NCI-H524 treated with DMSO at 0.1 percent for 48 hours (cell line): ENCODE measurements at places on chromosomes 2 and 18.

- DNase-seq: no peak
Measured at GRCh38 chr2:99430614-99431291, 59.1 kb downstream of the REV1 start.

DNA sequence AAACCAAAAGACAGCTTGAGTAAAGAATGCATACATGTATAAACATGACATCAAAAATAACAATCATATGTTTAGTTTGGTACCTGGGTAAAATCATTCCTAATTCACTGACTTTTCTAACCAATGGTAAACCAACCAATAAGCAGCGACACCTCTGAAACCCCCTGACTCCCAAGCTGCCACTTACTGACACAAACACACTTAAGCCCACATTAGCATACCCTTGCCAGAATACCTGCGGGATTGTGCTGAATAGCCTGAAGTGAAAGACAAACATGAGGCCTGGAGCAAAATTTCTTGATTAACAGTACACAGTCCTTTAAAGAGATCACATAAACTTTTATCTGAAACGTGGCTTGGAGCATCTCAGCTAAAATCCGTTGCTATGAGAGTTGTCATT, 902.9 kb downstream of the TMEM182 start:
- DNase-seq: no peak

DNA sequence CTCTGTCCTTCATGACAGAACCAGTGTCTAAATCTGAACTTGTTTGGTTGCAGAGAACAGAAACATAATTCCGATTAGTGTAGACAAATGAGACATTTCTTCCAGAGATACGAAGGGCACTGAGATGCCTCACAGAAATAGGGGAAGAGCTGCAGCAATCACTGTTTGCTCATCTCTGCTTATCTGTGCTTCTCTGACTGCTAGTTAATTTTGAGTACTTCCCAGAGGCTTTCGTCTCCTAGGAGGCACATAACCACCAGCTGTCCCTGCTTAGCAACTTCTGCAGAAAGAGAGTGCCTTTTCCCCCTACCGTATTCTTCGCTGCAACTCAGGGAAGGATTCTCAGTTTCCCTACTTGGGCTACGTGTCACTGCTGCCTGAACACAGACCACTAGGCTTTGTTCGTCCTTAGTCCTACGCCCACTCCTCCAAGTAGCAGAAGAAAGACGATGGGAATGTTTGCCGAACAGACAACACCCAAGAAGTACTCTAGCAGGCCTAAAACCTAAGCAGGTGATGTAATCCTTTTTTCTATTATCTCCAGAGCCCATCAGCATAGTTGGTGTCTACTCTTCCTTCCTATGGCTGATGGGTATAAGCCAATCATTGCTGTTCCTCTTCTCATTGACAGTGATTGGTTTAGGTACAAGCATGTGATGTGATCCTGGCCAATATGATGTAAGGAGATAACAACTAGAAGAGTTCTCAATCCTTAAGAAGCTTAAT, 63.6 kb downstream of the TNP1 start:
- DNase-seq: no peak

DNA sequence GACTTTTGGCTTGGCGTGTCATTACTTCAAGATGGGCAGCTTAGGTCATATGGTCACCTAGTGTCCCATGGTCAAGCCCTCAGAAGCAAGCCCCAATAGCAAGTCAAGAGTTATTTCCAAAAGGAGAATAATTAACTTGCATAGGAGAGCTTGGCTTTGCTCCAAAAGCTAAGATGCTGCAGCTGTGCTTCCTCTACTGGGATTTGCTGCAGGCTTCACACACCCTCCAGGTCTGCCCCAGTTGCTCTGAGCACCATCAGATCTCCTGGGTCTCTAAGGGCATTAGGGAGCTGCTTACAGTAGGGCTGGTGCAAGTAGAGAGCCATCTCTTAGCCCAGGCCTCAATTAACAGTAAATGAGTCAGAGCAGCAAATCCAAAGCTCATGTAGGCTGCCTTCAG, 46.6 kb downstream of the THUMPD2 start:
- DNase-seq: peak; percentile 26

GRCh38 chr18:75376004-75376403, 51.5 kb downstream of the SMIM21 start:
- DNase-seq: no peak

DNA sequence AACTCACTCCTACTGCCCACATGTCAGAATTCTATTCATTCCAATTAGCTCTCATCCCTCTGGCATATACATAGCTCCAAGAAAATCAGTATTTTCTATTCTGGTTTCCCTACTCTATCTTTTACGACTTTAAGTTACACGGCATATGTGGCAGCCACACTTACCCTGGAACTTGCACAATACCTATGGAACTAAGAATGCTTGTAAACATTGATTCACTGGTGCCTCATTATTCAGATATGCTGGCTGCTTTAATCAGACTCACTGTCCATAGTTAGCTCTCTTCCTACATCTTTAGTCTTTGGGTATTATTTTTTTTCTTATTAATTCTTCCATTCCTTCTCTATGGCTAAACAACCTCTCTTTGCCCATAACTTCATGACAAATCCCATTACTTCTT, 1519.9 kb upstream of the ACVR2A start:
- no peak for DNase-seq

DNA sequence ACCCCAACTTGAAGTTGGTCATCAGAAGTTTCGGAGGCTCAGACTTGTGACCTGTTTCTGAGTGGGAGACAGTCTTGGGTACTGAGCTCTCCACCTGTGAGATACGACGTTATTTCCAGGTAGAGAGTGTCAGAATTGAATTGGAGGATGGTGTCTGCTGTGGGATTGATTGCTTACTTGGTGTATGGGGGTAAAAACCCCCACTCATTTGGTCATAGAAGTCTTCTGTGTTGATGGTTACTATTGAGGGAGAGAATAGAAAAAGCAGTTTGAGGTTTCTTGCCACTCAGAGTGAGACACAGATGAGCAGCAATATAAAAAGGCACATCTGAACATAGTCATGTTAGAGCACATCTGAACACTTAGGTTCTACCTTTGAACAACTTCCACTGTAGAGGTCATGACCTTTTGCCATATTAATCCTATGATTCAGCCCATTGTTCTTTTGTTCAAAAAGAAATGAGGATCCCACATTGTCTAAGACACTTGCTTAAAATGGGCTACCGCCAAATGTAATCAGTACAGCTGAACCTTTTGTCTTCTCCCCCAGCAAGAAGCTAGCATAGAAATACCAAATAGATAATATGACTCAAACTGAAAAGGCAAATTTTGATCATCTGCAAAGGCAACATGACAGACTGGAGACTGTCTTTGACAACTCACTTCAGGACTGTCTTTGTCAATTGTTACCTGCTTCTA, 73.3 kb downstream of the NAB1 start:
- DNase-seq: no peak

DNA sequence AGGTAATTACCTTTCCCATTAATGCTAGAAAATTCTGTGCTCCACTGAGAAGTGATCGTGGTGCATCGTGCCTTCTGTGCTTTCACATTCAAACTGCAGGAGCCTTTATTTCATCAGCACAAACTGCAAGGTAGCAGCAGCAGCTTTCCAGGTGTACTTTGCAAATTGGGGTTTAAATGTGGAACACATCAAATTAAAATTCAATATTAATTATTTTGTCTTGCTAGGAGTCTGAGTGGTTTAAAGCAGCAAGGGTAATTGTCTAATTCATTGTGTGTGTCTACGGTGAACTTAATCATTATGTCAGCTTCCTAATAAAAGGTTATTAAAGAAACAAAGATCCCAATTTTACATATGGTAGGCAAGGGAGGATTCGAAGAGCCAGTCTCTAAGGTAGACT, 180.8 kb upstream of the ATP5MC3 start:
- no peak for DNase-seq

GRCh38 chr2:233060980-233061590, 943 bp downstream of the INPP5D start:
- no peak for DNase-seq

DNA sequence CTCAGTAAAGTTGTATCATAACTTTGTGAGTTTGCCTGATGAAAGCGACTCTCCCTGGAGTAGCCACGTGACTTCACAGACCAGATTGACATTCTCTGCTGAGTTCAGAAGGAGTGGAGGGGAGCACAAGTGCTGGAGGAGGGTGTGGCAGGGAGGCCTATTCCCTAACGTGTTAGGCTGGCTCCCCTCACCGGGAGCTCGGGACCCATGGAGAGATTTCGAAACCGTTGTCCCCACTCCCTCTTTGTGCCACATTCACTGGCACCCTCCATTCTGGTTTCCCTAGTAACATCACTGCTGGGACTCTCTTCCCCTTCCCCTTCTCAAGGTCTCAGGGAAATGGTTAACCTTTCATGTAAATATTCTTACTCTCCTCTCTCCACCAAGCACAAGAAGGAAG, 279.9 kb downstream of the ALPK2 start:
- no peak for DNase-seq

DNA sequence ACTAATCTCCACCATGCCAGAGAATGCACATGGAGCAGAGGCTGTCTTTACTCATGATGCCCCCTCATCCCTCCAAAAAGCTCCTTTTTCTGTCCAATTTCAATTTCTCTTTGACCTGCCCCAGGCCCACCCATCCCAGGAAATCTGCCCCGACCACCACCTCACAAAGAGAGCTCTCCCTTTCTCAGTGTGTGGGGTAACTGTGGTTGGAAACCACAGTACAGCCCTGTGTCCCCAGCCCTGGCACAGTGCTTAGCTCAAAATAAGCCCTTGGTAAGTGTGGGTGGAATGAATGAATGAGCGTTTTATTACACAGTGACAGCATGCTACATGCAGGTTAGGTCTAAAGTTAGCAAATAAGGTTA, 43.7 kb upstream of the CAB39 start:
- no peak for DNase-seq

- DNase-seq: no peak
Measured at GRCh38 chr2:179165356-179166000, 99.2 kb downstream of the SESTD1 start.

DNA sequence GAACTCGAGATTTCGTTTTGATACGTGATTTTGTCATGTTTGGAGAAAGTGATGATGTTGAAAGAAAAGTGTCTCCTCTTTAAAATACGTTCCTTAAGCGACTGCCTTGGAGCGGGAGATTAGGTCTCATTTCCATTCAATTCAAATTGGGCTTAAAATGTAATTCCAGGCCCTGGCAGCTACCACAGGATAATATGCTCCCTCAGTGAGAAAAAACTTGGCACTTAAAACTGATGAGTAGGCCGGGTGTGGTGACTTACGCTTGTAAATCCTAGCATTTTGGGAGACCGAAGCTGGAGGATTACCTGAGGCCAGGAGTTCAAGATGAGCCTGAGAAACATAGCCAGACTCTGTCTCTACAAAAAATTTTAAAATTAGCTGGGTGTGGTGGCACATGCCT, 146.3 kb upstream of the L3MBTL4 start:
- no peak for DNase-seq

- DNase-seq: peak; percentile 35
Measured at GRCh38 chr2:7031547-7032245, 114.5 kb downstream of the RNF144A start.

GRCh38 chr2:206379266-206379665, 64.1 kb upstream of the ADAM23 start:
- peak; percentile 90 for DNase-seq

GRCh38 chr2:230658877-230659652, 53.6 kb upstream of the CAB39 start:
- DNase-seq: no peak

DNA sequence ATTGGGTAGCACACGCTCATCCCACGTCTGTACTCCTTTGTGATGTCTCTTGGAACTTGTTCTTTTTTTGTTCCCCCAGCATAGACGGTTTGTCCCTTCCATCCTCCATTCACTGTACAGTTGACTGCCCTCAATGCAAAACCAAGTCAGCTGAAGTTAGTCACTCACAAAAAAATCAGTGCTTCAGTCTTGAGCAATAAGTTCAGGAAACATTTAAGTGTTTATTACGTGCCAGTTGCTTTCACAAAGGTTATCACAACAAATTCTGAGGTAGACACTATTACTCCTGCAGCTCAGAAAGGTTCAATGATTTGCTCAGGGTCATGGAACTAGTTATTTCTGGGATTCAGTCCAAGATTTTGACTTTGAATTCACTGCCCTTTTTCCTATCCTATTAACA, 102.2 kb downstream of the PDE1A start:
- DNase-seq: no peak

- peak; percentile 38 for DNase-seq
Measured at GRCh38 chr2:226794751-226795171, 4.9 kb downstream of the IRS1 start.

DNA sequence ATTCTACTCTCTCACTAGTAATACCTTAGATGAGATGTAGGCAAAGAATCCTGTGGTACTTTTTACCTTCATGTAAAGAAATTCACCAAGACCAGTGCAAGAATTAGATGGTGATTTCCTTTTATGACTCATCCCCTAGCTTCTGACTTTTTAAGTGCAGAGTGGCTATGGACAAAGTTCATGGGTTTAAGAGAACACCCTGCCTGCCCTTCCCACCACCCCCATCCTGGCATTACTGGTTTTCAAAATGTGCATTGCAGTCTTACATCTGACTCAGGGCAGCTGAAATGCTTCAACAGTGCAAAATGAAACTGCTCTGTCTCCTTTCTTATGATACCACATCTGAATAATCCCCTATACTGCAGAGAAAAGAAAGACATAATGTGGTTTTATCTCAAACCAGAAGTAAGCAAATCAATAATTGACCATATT, 22.6 kb downstream of the MAIP1 start:
- DNase-seq: no peak

- DNase-seq: no peak
Measured at GRCh38 chr2:216328347-216328746, 43.9 kb downstream of the MARCHF4 start.

GRCh38 chr2:82839036-82839435, 1620.0 kb downstream of the SUCLG1 start:
- no peak for DNase-seq

- no peak for DNase-seq
Measured at GRCh38 chr18:79851950-79852349, 54.2 kb downstream of the KCNG2 start.

GRCh38 chr2:64989982-64990614, 899 bp downstream of the SLC1A4 start:
- no peak for DNase-seq

GRCh38 chr2:119468154-119468955, 36.7 kb downstream of the TMEM37 start:
- DNase-seq: no peak

DNA sequence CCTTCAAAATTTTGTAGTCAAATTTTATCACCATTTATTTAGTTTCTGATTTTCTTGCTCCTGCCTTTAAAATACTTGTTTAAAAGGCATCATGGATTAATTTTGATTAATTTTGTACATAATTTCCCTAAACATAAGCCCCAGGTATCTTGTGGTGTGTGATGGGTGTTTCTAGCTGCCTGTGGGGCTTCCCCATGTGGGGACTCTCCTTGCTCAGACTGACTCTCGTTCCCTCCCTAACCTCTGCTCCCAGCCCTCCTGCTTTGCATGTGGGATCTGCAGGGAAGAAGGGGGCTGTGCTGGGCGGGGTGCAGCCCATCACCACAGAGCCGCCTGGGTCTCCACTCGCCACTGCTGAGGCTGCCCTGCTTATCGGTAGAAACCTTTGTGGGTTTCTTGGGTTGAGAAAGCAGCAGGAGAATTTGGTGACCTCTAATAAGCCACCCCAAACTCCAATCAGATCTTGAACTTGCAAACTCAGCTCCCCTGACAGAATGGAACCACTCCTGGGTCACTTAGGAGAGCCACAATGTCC, 72.5 kb downstream of the MRPS9 start:
- no peak for DNase-seq

- DNase-seq: no peak
Measured at GRCh38 chr2:197949224-197949623, 144.8 kb downstream of the PLCL1 start.
